ENCODE measurements at places on chromosomes 7 and 10. TPM values are rescaled to one million over a fixed set of nuclear protein-coding genes. Genes with fewer than 3 reads are reported as not detected.

Gene RET
- total RNA-seq = 0.32 TPM

Gene PHKG1
- 4.6 TPM for total RNA-seq

Gene TAS2R5
- 2.6 TPM for total RNA-seq

Gene C10orf143
- total RNA-seq = 2.5 TPM

Gene PPP1R17
- total RNA-seq = not detected

Gene SRRM3
- total RNA-seq = 1.1 TPM

Gene NET1
- 51.0 TPM for total RNA-seq

Gene ANKRD26
- total RNA-seq = 15.5 TPM

Gene KCNH2
- 1.7 TPM for total RNA-seq

Gene TEX47
- total RNA-seq = not detected

Gene NKX2-3
- total RNA-seq = not detected

Gene MKX
- 10.1 TPM for total RNA-seq

Gene TRPV5
- total RNA-seq = not detected

Gene PON1
- under 0.01 TPM for total RNA-seq

Gene MACROH2A2
- total RNA-seq = 15.3 TPM

Gene BEND7
- 12.0 TPM for total RNA-seq

Gene PAX4
- total RNA-seq = not detected

Gene ACHE
- not detected for total RNA-seq

Gene VWC2
- total RNA-seq = under 0.01 TPM
